Immature natural killer cell (primary cell): ENCODE measurements at places on chromosomes 7 and 10.

- H3K27me3 ChIP-seq: peaks cover 2% of the 10 kb centered on the region
- no peaks in the 10 kb centered on the region for H3K36me3 ChIP-seq
- H3K4me3 ChIP-seq: no peak overlapping the region
- DNase-seq: no peak
- peaks cover 12% of the 10 kb centered on the region for H3K4me1 ChIP-seq
- H3K27ac ChIP-seq: no peak overlapping the region
Measured at GRCh38 chr10:97828721-97829120, 20.9 kb upstream of the GOLGA7B start.

DNA sequence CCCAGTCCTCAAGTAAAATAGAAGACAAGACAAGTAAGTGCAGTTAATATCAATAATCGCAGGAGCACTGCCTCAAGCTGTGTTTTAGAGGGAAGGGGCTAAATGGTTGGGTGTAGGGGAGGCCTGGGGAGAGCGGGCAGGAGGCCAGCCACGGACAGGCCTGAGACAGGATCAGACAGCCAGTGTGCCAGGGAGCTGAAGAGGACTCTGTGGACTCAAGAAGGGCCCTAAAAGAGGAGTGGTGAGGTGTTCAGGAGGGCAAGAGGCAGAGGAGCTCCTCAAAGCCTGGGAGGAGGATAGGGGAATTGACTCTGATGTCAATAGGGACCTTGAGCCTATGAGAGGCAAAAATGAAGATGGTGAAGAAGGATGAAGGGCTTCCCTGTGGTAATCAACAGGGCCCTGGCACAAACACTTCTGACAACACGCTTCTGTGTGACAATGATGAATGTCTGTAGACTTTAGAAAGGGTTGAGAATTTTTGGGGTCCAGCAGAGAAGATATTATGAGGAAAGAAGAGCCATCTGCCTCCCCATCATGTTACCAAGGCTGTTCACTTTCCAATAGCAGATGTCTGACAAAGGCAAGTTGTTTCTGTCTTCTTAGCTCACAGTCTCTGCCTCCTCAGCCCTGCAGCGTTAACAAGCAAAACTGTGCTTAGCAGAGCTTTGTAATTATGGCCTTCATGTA, 2.4 kb upstream of the PTPRE start:
- peaks cover 5% of the 10 kb centered on the region for H3K27me3 ChIP-seq
- DNase-seq: no peak
- H3K4me3 ChIP-seq: no peak overlapping the region
- no peaks in the 10 kb centered on the region for H3K4me1 ChIP-seq
- H3K27ac ChIP-seq: no peak overlapping the region

DNA sequence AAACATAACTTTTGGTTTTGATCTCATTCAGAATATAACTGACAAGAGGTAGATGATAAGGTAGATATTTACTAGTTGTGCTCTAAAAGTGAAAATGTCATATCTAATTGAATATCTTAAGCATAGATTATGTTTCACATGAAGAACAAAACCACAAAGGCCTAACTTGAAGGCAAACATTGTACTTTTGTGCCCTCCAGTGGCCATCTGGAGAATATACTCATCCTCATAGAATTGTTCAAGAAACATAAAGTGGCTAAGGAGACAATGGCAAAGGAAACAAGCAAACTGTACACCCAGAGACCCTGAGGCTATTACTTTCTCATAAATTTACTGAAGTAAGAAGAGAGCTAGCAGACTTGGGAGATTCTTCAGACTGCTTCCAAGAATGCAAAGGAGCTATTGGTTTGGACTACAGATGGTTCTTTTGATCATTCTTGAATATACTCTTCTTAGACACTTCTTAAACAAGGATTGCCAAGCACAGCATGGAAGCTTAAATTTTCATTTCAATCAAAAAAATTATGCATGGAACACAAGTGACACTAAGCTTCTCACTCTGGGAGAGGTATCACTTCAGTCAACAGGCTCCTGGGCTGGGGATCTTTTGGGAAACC, 98.2 kb upstream of the DKK1 start:
- no peaks in the 10 kb centered on the region for H3K36me3 ChIP-seq
- H3K27ac ChIP-seq: no peak overlapping the region
- H3K27me3 ChIP-seq: peaks cover 3% of the 10 kb centered on the region
- DNase-seq: peak; percentile 37
- H3K4me3 ChIP-seq: no peak overlapping the region

DNA sequence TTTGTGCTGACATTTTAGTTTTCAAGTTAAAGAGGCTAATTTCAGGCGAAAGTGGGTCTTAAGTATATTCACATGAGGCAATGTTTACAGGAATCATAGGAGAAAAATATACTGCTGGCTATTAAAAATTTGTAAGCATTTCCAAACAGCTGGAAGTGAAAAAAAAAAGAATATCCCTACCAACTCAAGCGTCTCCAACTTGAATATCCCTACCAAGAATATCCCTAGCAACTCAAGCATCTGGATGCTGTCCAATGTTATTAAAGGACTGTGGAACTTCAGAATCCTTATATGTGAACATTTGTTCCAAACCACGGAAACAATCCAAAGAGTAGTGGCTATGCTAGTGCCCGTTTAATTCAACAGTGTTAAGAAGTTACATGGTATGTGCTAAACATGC, 1303.0 kb downstream of the GATA3 start:
- no peak overlapping the region for H3K4me3 ChIP-seq
- DNase-seq: no peak
- peaks cover 8% of the 10 kb centered on the region for H3K27me3 ChIP-seq
- no peaks in the 10 kb centered on the region for H3K36me3 ChIP-seq

DNA sequence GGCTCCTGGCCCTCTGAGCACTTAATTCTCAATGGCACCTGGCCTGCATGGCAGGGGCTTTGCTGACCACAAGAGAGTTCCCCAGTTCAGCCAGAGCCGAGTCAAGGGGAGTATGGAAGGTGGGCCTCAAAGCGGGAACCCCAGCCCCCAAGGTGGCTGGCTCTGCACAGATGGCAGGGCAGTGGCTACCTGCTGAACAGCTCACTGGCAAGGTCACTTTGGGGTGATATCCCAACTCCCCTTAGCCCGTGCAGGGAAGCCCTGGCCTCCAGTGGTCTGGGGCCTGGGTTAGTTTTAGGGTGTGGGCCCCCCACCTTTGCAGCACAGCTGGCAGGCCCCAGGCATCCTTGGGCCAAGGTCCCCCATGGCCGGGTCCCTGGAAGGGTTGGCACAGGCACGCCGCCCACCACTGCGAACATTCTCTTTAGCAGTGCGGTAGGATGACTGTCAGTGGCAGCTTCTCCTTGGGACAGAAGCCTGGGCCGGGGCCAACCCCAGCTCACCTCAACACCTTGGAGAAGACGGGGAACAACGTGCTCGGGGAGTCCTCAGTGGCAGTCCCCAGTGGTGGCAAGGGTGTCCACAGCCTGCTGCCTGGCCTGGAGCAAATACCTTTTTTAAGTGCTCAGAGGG, 36.8 kb downstream of the PPIF start:
- no peak overlapping the region for H3K4me3 ChIP-seq
- H3K27me3 ChIP-seq: no peaks in the 10 kb centered on the region
- H3K4me1 ChIP-seq: no peaks in the 10 kb centered on the region
- no peak overlapping the region for H3K27ac ChIP-seq
